ENCODE measurements at places on chromosomes 3 and 15.

GRCh38 chr15:83476066-83476465 lies 28.9 kb downstream of the SH3GL3 start:
- DNase-seq, result no peak

GRCh38 chr15:66233487-66234415 lies 19.8 kb downstream of the MEGF11 start:
- DNase-seq, result no peak

DNA sequence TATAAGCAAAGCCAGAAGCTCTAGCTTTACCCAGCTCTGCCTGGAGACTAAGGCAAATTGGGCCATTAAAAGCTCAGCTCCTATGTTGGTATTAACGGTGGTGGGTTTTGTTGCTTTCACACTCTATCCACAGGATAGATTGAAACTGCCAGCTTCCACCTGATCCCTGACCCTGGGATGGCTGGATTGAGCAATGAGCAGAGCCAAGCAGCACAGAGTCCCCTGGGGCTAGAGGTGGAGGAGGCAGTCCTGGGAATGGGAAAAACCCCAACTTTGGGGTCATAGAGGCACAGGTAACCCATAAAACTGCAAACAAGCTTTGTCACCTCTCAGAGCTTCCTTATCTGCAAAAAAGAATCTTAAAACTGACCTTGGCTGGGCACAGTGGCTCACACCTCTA lies 6.6 kb downstream of the RHO start:
- no peak for DNase-seq

DNA sequence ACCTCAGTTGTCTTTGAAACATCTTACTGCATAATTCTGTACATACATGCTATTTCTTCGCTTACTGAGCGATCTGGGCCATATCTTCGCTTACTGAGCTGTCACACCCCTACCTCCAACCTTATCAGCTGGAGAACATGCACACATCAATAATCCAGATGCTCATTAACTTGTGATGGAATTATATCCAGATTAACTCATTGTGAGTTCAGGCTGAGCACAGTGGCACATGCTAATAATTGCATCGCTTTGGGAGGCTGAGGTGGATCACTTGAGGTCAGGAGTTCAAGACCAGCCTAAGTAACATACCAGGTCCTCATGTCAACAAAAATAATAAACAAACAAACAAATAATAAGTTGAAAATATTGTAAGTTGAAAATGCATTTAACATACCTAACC lies 19.3 kb upstream of the ANXA2 start:
- DNase-seq, result no peak

- no peak for DNase-seq
These were observed 56.5 kb downstream of the NEK11 start for GRCh38 chr3:131082871-131083863.

- DNase-seq, result no peak
These were observed 671 bp upstream of the DCUN1D1 start for GRCh38 chr3:182981038-182981380.

DNA sequence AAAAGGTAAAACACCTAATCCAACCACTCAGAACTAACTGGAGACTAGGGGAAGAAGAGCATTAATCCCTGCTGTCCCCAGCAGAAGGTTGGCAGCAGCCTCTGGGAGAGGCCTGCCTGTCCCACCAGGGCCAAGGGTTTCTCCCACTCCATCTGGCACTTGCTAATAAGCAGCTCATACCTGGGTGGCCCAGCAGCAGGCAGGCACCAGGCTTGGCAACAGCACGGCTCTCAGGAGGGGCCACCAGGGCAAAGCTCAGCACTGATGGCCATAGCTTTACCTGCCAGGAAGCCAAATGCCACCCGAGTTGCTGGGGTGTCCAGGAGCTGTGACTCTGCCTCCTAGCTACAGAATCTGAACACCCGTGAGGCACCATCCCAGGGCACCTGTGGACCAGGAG lies 58.3 kb downstream of the BOC start:
- no peak for DNase-seq

GRCh38 chr3:160842021-160843005 lies 86.3 kb downstream of the PPM1L start:
- no peak for DNase-seq

DNA sequence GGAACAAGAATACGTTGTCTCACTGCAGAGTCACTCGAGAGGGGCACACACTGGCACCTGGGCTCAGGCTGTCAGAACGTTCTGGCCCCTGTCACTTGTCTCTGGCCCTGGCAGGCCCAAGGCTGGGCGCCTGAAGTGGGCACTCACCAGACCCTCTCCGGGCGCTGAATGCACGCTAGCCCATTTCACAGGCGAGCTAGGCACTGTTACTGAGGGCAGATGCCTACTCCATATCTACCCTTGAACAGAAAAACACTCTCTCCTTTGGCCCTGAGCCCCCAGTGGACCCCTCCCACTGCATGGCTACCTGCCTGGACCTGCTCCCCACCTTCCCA lies 42.3 kb upstream of the IQSEC1 start:
- DNase-seq, result no peak

- DNase-seq, result no peak
These were observed 38.8 kb downstream of the SATB1 start for GRCh38 chr3:18386274-18386890.

DNA sequence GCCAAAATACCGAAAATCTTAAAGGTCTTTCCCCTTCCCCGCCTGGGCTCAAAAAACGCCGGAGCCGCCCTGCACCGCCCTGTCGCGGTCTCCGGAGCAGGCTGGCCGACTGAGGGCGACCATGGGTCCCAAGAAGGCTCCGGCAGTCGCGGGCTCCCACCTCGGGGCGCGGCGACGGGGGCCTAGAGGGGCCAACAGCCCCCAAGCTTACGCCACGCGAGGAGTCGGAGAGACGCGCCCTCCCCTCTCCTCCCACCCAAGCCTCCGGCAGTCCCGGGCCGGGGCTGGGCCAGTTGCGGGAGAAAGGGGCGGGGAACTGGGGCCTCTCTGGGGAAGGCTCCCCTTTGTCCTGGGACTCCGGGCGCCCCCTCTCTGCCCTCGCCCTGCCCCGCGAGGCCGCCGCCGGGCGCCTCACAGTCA lies 69.2 kb downstream of the GOLGA8B start:
- DNase-seq, result peak; percentile 37

DNA sequence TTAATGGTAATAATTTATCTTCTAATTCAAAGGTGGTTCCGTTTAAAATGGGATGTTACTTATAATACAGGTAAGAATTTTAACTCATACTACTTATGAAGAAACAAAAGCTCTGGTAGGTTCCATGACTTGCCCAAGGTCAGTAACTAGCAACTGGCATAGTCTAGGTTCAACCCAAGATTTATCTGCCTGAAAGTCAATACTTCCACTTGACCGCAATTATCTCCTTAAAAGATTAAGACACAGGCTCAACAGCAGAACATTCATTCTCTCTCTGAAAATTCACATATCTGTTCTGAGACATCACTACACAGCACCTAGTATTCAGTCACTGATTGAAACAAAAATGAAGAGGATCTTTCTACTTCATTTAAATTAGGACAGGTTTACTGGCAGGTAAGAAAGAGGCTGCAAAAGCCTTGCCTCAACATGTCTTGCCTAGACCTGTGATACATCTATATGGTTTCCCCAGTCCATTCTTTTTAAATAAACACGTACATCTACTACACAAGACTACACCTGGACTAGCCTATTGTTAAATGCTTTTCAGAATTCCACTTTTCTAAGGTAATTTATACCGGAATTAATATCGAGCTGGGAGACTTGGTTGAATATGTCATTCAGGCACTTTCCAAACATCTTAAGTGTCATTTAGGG lies 1.2 kb downstream of the CSNK1G1 start:
- DNase-seq, result no peak

- DNase-seq, result no peak
These were observed 40.5 kb downstream of the TTBK2 start for GRCh38 chr15:42880121-42880520.

DNA sequence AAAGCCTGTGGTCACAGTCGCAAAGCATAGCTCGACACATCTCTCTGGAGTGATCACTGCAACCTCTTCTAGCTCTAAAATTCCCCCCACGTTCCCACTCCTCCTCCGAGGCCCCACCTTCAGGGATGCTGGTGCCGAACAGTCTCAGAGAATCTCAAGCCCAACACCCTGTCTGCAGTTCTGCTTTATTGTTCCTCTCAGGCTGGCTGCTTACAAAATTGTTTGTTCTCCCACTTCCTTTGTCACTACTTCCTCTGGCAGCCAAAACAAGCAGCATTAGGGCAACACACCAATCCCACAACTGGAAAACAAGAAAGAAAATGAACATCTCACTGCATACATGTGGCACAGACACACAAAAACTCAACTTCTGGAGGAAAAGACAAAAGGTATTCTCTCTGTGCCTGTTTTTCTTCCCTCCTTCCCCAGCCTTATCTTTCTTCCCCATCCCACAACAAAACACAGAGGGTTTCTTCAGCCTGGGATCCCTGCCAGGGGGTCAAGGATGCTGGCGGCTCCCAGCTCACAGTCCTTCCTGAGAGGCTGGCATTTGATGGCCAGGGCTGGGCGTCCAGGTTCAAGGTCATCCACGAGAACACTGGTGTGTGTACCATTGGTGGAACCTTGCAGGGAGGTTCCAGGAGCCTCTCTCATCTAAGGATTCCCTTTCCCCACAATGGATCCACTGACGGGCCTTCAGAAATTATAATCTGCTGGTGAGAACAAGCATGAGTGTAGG lies 108.4 kb downstream of the TMCO5A start:
- no peak for DNase-seq

GRCh38 chr15:80272987-80273386 lies 21.0 kb upstream of the CTXND1 start:
- no peak for DNase-seq

- DNase-seq, result no peak
These were observed 57.1 kb upstream of the WNT5A start for GRCh38 chr3:55544219-55544618.

DNA sequence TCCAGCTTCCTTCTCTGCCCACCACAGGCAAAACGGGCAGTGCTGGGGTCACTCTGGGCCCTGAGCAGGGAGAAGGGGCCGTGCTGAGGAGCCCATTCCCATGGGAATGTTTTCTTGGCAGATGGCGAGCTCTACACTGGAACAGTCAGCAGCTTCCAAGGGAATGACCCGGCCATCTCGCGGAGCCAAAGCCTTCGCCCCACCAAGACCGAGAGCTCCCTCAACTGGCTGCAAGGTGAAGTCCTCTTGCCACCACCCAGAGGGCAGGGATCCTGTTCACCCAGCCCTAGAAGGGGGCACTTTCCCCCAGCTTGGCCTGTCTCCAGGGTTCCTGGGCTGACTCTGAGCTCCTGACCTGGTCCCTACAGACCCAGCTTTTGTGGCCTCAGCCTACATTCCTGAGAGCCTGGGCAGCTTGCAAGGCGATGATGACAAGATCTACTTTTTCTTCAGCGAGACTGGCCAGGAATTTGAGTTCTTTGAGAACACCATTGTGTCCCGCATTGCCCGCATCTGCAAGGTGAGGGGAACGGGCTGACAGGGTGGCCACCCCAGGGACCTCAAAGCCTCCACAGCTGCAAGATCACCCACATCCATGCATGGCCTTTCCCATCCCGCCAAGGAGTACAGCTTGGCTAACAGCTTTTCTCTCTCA lies 12.4 kb downstream of the CIB1 start:
- DNase-seq, result no peak

GRCh38 chr15:76994971-76995945 lies at the start of gene PSTPIP1:
Gene PSTPIP1 (plus strand): TSS chr15:76995126. CDS start chr15:76995574, 448 bp downstream.
- DNase-seq, result peak; percentile 46

- DNase-seq, result no peak
These were observed 299.5 kb downstream of the GAP43 start for GRCh38 chr3:115922681-115923347.

GRCh38 chr3:114314282-114314681 lies 20.5 kb downstream of the TIGIT start:
- DNase-seq, result no peak

DNA sequence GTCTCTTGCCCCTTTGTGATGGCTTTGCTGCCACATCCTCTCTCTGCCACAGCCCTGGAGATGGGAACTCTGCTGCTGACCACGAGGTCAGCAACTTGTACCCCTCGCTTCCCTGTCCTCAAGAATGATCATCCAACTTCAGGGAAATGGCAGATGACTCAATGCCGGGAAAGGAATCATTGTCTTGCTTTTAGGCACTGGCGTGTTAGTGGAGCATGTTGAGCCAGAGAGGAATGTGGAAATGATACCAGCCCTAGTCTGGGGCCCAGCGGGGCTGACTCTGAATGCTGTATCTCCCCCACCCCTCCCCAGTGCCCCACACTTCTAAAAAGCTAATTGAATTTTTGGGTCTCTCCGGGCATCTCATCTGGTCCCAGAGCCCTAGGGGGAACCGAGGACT lies 184.9 kb upstream of the BHLHE40 start:
- DNase-seq, result no peak

DNA sequence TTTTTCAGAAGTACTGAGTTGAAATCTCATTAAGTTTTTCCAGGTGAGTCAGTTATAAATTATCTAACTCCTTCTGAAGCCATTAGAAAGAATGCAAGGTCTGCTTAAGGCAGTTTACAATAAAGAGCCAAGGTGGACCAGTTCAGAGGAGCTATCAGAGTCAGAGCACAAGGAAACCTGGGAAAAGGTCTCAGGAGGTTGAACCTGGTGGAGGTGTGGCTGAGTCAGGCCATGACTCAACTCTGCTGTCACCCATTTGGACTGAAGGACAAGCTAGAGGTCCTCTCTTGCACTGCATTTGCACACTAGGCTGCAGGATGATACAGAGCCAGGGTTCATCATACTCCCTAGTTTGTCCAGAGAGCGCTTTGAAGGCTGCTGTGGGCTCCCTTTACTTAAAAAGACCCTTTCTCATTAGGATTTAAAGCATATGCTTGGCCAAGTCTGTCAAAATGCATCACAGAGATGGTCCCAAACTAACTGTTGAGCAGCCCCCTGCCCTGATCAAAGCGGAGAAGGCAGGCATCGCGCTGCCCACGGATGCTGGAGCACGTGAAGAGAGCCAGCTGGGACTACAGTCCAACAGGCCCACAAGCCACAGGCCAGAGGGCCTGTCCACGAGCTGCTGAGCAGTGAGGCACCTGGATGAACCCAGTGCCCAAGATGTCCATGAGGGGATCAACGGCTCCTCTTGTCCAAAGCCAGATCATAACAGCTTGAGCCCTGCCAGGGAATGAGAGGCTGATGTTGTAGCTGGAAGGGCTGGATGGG lies 26.0 kb upstream of the MRPS22 start:
- DNase-seq, result no peak

DNA sequence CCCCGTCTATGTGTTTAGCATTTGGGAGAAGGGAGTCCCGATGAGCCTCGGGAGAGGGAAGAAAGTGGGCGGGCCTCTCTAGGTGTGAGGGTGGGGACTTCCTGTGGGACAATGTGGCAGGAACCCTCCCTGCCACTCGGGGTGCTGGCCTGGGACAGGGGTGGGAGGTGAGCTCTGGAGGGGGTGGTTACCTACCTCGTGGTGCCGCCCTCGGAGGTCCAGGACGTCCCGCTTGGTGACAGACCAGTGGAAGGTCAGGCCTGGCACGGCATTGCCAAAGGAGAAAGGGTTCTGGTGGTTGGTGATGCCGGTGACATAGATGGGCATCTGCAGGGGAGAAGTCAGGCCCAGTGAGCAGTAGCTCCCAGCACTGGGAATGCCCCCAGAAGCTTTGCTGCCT lies 83.5 kb downstream of the NUP210 start:
- DNase-seq, result no peak

DNA sequence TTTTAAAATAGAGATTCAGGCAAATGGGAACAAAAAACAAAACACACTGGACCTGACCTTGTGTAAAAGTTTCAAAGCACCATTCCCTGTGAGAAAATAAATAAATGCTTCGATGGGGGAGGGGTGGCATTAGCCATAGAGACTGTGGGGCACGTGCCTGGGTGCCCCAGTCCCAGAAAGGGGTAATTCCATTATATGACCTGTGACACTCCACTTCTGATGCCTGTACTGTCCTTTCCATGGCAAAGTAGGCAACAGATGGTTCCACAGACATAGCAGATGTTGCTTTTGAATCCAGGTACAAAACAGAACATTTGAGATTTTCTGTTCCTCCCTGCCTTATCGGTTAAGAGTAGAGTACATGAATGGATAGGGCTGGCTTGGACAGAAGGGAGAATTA lies 3.9 kb downstream of the PHLDB2 start:
- no peak for DNase-seq
